Substantia nigra (tissue), 51 donors: ENCODE measurements at places on chromosomes 16 and 17.

DNA sequence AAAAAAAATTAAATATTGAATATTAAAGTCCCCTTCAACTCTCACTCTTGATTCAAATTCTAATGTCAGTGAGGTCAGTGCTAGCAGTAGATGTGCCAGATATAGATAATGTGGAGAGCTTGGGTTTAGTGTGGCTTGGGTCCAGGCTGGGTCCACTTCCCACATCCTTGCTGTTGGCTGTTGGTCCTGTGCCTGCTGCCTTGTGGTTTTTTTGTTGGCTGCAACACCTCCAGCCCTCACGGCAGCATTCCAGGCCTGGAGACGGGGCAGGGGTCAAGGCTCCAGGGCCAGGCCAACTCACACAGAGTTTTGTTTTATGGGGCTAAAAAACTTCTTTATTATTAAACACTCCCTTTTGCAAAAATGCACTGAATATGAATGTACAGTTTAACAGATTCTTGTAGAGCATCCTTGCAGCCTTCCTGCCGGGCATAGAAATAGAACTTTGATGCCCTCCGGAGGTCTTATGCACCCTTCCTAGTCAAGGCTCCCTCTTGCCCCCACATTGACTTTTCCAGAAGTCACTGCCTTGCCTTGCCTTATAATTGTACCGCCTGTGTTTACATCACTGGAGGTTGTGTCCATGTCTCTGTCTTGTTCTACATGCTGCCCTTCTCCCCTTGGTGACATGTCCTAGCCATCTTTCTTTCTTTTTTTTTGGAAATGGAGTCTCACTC is 25.5 kb upstream of the MYO15B start:
- no peak for DNase-seq

DNA sequence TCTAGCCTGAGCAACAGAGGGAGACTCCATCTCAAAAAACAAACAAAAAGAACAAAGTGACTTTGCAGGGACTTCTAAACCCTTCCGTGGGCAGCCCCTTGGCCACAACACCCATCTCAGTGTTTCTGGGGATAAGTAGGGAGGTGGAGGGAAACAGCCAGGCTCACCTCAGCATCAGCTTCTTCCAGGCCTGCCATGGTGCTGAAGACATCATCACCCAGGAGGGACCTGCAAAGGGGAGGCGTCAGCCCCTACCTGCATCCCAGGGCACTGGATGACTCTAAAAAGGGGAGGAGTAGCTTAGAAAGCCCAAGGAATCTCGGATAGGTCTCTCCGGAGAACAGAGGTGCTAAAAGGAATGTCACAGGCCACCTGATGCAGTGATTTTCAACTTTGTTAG is 9.8 kb downstream of the FBF1 start:
- DNase-seq: no peak

DNA sequence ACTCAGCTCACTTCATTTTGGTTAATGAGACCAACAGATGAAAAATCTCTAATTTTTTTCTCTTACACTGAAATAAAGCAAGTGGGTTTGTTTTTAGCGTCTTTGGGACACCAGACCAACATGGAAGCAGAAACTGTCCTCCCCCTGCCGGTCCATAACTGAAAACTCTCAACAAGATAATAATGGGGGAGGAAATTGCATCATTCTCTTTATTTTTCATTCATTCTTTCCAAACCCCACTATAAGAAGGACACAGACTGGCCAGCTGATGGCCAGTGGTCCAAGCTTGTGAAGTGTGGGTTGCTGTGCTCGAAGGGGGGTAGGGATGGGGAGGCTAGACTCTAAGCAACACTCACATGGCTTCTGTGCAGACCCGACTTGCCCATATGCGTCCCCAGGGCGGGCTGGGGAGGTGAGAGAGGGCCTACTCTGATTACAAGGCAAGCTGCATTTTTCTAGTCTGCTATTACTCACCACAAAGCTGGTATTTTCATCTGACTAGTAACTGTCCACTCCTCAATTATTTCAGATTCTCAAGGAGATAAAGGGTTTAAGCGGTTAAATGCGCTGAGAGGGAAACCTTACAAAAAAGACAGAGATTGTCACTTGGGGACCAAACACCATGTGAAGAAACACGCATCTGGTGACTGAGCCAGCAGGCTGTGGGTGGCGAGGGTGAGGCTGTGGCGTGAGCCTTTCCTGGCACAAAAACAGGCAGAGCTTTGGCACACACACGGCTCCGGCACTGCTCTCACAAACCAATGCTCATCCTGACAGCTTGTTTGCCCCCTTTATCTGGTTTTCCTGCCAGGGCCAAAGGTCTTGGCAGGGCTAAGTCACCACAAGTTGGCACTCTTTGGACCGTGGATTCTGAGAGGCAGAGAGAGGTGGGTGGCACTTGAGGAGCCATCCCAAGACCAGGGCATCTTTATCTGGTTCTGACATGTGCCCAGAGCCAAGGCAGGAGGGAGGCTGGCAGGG is 38.2 kb downstream of the MARF1 start:
- DNase-seq: no peak

- no peak for DNase-seq
Observed at GRCh38 chr16:19689342-19689741, 28.7 kb downstream of the KNOP1 start.

- peak; percentile 51 for DNase-seq
Observed at GRCh38 chr17:80029258-80029974, 6.3 kb downstream of the TBC1D16 start.

DNA sequence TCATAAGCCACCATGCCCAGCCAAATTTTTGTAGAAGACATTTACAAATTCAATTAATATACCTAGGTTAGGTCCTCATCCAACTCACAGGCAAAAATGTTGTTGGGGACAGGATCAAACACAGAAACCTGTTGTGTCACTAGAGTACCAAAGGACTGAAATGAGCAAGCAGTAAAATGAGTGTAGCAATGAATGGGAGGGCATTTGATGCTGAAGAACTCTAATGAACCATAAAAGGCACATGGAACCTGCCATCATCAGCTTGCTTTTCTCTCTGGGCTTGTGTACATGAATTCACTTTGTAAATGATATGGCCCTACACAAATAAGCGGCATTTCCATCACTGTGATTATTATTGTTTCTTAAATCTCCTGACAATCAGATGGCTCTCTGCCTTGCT is 17.8 kb downstream of the USP31 start:
- DNase-seq: no peak

- DNase-seq: no peak
Observed at GRCh38 chr16:54817432-54817831, 113.2 kb upstream of the IRX5 start.

DNA sequence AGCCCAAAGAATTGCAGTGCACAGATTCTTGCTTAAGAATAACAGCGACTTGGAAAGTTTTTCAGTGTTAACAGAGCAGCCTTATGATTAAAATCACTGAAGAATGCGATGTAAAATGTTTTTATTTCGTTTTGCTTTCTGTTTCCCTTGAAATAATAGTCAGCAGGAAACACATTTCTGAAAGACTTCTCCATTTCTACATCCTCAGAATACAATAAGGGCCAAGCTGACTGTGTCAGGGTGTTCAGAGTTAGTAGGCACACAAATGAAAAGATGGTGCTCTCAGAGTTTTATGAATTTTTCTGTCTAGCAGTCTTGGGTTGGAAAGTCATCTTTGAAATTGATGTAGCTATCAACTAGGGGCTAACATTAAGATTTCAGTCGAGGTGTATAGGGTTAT is 582.9 kb upstream of the RBFOX1 start:
- no peak for DNase-seq

DNA sequence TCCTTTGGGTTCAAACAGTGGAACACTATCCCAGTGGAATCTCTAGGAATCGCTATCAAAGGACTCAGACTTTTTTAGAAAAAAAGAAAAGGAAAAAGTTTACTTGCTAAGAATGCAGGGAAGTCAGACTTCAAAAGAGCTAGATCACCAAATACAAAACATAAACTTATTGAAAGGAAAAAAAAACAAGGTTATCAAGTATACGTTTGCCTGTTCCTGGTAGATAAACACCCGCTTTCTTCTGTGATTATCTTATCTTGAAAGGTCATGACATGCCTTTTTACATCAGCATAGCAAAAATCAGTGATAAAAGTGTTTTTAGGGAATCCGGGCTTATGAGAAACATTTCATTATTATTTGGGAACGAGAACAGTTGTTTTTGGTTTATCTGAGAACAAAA is 129.3 kb upstream of the TMEM97 start:
- no peak for DNase-seq

GRCh38 chr17:43398724-43399595 is at the start of gene ARL4D:
Gene ARL4D, plus strand, starts transcription at chr17:43398993. Its CDS starts 740 bp downstream, at chr17:43399733.
- peak; percentile 37 for DNase-seq

DNA sequence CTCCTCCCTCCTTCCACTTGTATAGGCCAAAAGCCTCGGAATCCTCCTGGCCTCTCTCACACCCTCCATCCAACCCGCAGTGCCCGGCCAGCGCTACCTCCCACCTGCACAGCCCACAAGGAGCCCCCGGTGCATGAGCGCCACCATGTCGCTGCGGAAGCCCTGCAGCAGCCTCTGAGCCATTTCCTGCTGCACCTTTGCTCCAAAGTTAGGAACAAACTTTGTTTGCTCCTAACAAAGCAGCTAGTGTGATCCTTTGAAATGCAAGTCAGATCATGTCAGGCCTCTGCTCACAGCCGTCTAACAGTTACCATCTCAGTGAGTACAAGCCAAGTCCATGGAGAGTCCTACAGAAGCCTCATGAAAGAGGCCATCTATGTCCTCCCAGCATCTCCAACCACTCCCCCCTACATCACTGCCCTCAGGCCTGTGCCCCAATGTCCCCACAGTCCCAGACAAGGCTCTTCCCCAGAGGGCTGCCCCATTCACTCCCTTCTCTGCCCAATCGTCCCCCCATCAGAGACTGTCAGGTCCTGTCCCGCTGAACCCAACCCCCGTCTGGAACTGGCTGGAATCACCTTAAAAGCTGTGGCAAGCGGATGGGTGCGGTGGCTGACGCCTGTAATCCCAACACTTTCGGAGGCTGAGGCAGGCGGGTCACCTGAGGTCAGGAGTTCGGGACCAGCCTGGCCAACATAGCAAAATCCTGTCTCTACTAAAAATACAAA is 7.5 kb downstream of the DCAKD start:
- no peak for DNase-seq

DNA sequence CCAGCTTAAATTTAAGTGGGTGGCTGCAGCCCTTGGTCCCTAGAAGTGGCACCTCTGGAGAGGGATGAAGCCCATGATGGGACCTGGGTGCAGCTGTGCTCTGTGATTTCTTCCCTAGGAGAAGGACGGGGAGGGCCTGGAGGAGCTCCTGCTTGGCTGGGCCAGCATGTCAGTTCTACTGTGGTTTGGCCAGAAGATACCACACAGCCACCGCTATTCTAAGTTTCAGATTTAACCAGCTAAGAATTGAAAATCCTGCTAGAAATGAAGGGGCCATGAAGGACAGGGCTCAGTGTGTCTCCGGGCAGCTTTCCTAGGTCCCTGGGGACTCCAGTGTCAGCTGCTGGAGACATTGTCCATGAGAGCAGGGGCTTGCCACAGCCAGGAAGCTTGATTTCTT is 9.7 kb downstream of the RAP1GAP2 start:
- DNase-seq: no peak

DNA sequence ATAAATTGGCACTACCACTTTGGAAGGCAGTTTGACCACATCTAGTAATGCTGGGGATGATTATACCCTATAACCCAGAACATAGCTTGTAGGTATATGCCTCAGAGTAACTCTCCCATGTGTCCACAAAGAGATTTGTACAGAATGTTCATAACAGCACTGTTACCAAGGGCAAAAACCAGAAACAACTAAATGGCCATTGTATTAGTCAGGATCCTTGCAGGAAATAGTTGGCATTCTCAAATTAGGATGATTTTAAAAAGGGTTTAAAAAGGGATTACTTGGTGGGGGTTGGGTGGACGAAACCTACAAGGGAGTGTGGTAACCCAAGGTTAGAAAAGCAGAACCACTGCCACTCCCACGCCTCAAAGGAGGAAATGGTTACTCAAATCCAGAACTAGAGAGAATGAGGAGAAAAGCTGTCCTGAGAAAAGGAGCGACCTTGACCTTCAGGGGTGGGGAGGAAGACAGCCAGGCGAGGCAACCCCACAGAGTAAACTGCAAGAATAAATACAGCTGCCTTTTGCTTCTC is 2.1 kb downstream of the CPPED1 start:
- DNase-seq: no peak

DNA sequence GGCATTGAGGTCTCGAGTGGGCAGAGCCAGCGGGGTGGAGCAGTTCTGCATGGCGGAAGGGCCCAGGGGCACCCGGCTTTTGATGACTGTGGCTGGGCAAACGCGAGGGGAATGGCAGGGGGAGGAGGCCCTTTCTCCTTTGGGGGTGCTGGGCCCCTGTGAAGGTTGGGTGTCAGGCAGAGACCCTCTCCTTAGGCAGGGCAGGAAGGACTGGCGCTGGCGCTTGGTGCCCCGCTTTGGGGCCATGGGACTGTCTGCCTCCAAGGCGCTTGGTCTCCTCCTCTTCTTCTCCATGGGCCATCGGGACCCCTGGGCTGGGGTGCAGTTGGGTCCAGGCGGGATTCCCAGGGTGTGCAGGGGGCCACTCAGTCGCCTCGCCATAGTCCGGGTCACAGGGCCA is 12.8 kb upstream of the GFAP start:
- DNase-seq: no peak

DNA sequence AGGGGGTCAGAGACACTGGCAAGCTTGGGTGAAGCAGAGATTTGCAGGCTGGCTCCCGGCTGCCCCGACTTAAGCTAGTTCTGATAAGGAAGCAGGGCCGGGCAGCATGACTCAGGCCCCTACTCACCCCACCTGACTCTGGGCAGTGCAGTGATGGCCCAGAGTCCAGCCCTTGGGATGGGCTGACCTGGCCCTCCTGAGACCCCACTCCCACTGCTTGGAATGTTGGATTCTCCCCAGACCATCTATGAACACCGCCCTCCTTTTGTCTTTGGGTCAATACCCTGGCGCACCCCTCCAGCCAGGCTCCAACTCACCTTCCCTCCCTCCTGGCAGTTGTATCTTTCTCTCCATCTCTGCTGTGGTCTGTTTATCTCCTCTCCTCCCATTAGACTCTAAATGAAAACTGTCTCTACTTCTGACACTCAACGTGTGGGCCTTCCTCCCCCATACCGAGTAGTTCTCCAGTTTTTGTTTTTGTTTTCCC is 21.0 kb downstream of the LGALS3BP start:
- no peak for DNase-seq

DNA sequence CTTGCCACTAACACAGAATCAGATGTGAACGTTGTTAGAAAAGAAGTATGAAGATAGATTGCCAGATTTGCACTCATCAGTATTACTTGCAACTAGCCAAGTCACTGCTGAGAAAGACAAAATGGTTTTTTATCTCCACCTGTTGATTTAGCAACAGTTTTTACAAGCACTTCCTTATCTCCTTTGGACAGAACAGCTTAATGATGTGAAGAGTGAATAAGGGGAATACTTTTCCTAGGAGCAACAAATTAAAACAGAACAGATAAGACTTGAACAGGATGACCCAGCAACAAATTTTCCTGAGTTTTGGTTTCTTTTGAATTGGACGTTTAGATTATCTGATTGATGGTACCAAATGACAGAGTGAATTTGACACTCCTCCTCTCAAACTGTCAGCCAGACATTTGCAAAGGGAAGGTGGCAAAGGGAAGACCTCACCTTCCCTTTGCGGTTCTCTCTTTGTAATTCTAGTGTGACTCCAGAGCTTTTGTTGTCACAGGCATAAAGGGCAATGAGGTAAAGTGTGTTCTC is 130.6 kb downstream of the NLK start:
- no peak for DNase-seq
